ENCODE measurements at places on chromosomes 6 and 20. TPM values are rescaled to one million over a fixed set of nuclear protein-coding genes. Genes with fewer than 3 reads are reported as not detected.

TMC2 gene
- not detected for total RNA-seq

DNA sequence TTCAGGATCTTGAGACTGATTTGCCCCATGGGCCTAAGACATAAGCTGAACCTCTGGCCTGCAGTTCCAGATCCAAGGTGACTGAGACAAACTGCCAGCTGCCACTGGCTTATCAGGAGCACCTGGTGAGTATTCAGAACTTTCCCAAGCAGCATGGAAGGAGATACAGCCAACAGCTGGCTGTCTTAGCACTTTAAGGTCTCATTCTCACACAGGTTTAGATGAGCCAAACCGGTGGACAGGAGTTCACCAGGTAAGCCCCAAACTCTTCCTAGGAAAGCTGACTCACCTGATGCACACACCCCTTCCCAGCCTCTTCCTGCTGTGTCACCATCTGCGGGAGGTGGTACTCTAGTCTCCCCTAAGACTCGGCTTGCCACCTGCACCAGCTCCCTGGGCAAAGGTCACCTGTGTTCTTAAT, at the start of gene BANF2:
TSS of gene BANF2 (plus strand) at position 36 of the 421 bp plus-strand sequence. CDS start 25,060 bp downstream, outside the sequence.
- no peak within 1 kb of the TSS for H3K4me3 ChIP-seq
- H3K27ac ChIP-seq = no peak within 1 kb of the TSS
- peaks cover 7% of the 10 kb centered on the region for H3K27me3 ChIP-seq
- peaks cover 5% of the 10 kb centered on the region for H3K36me3 ChIP-seq
- DNase-seq = no peak

CST7 gene
- total RNA-seq = not detected

DNA sequence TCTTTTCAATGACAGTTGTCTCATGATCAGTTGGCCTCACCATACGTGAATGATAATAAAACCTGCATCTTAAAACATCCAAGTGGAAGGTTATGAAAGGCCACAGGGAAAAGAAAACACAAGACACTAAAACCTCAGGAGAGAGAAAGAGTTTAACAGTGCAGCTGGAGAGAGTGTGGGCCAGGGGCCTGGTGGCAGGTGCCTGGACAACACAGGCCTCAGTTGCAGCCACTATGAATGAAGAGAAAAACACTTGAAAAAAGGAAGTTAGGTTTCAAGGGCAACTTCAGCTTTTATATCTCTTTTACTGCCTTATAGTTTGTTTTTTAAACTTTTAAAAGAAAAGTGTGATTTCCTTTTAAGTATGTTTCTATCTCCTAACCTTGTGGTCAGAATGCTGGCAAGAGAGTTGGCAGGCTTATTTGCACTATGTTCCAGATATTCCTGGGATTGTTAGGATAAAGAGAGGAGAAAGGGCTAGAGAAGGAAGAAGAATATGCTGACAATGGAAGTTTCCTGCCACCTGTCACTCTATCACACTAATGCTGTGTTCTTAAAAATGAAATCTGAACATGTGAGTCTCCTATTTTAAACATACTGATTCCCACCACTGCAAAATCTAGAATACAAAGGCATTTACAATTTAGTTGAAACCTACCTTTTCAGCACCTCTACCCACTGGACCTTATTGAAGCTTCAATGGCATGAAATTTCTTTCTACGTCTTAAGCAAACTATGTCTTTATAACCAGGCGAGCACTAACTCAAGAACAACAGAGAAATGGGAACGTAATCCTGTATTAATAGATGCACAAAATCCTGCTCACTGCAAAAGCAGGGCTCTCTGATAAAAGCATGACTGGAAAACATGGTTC, 222.4 kb downstream of the CD83 start:
- no peaks in the 10 kb centered on the region for H3K36me3 ChIP-seq
- H3K27ac ChIP-seq = no peak overlapping the region
- H3K27me3 ChIP-seq = no peaks in the 10 kb centered on the region
- H3K4me1 ChIP-seq = no peaks in the 10 kb centered on the region
- DNase-seq = no peak

GRCh38 chr6:53794720-53795339, at the start of gene LRRC1:
TSS of gene LRRC1 (plus strand) at chr6:53795005. CDS start at chr6:53795257, 252 bp downstream.
- H3K4me1 ChIP-seq = peaks cover 5% of the 10 kb centered on the region
- peak; percentile 97 for DNase-seq
- H3K4me3 ChIP-seq = peak within 1 kb of the TSS; percentile 99
- H3K27me3 ChIP-seq = peaks cover 12% of the 10 kb centered on the region
- peak within 1 kb of the TSS; percentile 70 for H3K27ac ChIP-seq
- no peaks in the 10 kb centered on the region for H3K36me3 ChIP-seq

GRCh38 chr6:143183666-143184065, 123.0 kb downstream of the AIG1 start:
- H3K27me3 ChIP-seq = peaks cover 5% of the 10 kb centered on the region
- H3K27ac ChIP-seq = no peak overlapping the region
- DNase-seq = no peak
- H3K4me1 ChIP-seq = no peaks in the 10 kb centered on the region

NHLRC1 gene
- 0.17 TPM for total RNA-seq

DNA sequence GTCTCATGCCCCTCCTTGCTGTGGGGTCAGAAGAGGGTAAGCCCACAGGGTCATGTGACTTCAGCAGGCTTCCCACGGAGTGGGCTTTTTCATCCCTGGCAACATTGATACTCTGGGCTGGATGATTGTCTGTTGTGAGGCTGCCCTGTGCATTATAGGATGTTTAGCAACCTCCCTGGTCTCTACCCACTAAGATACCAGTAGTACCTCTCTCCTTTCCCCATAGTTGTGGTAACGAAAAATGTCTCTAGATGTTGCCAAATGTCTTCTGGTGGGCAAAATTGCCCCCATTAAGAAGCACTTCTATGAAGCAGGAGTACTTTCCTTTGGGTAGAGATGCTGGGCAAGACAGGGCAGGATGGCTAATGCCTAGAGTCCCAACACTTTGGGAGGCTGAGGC, 232.5 kb upstream of the ZNF217 start:
- no peak overlapping the region for H3K4me3 ChIP-seq
- no peak overlapping the region for H3K27ac ChIP-seq
- H3K4me1 ChIP-seq = peaks cover 1% of the 10 kb centered on the region
- H3K27me3 ChIP-seq = no peaks in the 10 kb centered on the region
- H3K36me3 ChIP-seq = no peaks in the 10 kb centered on the region

DNA sequence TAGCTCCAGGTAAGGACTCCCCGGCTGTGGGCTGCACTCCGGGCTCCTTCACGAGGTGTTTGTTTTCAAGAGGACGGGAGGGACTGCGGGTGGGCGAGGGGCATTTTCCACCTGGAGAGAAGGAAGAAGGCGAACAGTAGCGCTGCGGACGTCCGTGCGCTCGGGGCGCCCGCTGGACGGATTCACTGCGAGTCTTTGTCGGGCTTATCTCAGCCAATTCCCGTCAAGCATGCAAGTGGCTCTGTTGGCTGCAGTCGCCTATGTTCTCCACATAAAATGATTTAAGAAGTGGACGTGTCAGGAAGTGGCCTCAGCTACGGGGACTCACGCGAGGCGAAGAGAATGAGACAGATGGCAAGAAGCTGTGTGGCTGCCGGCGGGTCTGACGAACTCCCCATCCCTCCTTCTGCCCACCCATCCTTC, 332 bp downstream of the GRIK2 start:
- H3K4me1 ChIP-seq = peaks cover 27% of the 10 kb centered on the region
- no peaks in the 10 kb centered on the region for H3K36me3 ChIP-seq
- H3K27me3 ChIP-seq = peaks cover 13% of the 10 kb centered on the region
- peak overlapping the region; percentile 92 for H3K27ac ChIP-seq
- peak overlapping the region; percentile 95 for H3K4me3 ChIP-seq
- DNase-seq = no peak

DNA sequence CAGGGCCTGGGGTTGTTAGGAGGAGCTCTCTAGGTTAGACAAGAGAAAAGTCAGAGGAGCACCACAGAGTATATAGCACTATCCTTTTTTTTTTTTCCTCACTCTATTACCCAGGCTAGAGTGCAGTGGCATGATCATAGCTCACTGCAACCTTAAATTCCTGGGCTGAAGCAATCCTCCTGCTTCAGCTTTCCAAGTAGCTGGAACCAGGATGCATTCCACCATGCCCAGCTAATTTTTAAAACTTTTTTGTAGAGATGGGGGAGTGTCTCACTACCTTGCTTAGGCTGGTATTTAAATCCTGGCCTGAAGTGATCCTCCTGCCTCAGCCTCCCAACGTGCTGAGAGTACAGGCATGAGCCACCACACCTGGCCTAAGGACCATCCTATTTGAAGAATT, 19.3 kb upstream of the AKIRIN2 start:
- no peaks in the 10 kb centered on the region for H3K36me3 ChIP-seq
- H3K27ac ChIP-seq = no peak overlapping the region
- no peak for DNase-seq
- H3K4me1 ChIP-seq = peaks cover 5% of the 10 kb centered on the region
- no peak overlapping the region for H3K4me3 ChIP-seq
- peaks cover 1% of the 10 kb centered on the region for H3K27me3 ChIP-seq

TRIM26 gene
- 58.5 TPM for total RNA-seq

- no peak for DNase-seq
- no peak overlapping the region for H3K4me3 ChIP-seq
- H3K36me3 ChIP-seq = no peaks in the 10 kb centered on the region
Measured at GRCh38 chr20:17403461-17403860, 127.7 kb downstream of the BFSP1 start.

CD83 gene
- total RNA-seq = 0.34 TPM

DNA sequence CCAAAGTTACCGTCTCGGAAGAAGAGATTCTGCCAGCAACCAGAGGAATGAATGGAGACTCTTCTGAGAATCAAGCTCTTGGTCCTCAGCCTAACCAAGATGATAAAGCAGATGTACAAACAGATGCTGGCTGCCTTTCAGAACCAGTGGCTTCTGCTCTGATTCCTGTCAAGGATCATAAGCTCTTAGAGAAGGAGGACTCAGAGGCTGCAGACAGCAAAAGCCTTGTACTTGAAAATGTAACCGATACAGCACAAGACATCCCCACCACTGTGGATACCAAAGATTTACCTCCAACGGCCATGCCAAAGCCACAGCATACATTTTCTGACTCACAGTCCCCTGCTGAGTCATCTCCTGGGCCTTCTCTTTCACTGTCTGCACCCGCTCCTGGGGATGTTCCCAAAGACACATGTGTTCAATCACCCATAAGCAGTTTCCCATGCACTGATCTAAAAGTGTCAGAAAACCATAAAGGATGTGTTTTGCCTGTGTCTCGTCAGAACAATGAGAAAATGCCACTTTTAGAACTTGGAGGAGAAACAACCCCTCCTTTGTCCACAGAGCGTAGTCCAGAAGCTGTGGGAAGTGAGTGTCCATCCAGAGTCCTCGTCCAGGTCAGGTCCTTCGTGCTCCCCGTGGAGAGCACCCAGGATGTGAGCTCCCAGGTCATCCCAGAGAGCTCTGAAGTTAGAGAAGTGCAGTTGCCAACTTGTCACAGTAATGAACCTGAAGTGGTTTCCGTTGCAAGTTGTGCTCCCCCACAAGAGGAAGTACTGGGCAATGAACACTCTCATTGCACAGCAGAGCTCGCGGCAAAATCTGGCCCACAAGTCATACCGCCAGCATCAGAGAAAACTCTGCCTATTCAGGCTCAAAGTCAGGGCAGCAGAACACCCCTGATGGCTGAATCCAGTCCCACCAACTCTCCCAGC, 109.6 kb downstream of the RTN4IP1 start:
- no peak for DNase-seq
- no peaks in the 10 kb centered on the region for H3K4me1 ChIP-seq
- no peaks in the 10 kb centered on the region for H3K27me3 ChIP-seq
- no peaks in the 10 kb centered on the region for H3K36me3 ChIP-seq
- no peak overlapping the region for H3K27ac ChIP-seq

GUCA1A gene
- 2.2 TPM for total RNA-seq

MPC1 gene
- 17.0 TPM for total RNA-seq

DNA sequence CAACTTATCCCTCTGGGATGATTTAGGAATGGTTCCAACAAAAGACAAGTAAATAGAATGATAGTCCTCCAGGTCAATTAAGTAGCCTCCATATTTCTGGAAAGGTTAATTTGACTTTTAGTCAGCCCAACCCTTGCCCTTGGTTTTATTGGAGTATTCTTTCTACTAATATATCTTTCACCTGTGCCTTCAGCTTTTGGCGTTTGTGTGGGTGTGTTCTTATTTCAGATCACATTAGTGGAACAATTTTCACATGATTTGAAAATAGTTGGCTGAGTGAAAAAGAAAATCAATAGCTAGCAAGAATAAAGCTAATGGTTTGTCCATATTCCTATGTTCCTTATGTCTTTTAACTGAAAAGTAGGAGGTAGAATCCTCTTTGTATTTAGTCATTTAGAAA, 239.6 kb upstream of the SGK1 start:
- DNase-seq = no peak
- H3K36me3 ChIP-seq = no peaks in the 10 kb centered on the region
- no peak overlapping the region for H3K27ac ChIP-seq
- no peaks in the 10 kb centered on the region for H3K4me1 ChIP-seq
